Kidney epithelial cell (primary cell): ENCODE measurements at places on chromosomes 16 and 17.

DNA sequence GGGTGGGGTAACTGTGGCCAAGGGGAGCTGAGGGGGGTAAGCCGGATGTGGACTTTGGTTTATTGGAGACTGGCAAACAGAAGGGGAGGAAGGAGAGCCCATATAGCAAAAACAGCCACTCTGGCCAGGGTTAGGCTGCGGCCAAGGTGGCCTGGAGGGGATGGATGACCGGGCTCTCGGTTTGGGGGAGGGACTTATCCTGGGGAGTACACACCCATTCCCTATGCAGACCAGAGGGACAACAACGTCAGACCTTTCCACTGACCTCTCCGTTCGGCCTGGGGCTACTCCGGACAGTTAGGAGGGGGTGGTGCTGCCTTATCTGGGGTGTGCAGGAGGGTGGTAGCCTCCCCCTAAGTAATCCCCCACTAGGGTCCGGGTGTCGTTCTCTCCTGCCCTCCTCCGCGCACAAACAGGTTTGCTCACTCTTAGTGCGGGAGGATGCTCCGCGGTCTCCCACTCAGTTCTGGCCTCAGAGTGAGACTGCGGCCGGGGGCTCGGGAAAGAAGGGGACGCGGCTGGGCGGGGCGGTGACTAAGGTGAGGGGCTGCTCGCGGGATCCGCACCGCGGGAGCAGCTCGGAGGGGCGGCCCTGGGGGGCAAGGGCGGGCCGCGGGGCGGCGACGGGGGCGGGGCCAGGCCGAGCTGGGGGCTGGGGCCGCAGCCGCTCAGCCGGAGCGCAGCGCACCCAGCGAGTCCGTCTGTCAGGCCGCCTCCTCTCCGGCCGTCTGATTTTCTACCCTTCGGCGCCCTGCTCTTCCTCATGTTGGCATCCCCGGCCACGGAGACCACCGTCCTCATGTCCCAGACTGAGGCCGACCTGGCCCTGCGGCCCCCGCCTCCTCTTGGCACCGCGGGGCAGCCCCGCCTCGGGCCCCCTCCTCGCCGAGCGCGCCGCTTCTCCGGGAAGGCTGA, at the start of gene WNK4:
Gene WNK4 (plus strand): TSS at position 675 of the 915 bp plus-strand sequence. CDS start 89 bp downstream, at position 764.
- DNase-seq = no peak

DNA sequence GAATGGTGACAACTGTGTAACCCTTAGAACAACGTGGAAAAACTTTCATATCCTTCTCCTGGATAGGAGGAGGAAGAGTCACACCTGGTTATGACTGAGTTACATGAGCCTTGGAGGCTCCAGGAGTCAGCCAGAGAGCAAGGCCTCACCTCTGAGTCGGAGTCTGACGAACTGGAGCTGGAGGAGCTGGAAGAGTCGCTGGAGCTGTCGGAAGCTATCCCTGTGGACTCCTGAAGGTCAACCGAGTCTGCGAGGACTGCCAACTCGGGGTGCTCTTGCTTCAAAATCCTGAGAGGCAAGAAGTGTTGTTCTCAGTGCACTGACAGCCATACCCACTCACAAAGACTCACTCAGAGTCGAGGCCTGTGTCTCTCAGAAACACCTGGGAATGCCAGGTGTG, 6.2 kb downstream of the JMJD6 start:
- no peak for DNase-seq

GRCh38 chr16:88805887-88806393, 2.4 kb downstream of the CDT1 start:
- DNase-seq = no peak

DNA sequence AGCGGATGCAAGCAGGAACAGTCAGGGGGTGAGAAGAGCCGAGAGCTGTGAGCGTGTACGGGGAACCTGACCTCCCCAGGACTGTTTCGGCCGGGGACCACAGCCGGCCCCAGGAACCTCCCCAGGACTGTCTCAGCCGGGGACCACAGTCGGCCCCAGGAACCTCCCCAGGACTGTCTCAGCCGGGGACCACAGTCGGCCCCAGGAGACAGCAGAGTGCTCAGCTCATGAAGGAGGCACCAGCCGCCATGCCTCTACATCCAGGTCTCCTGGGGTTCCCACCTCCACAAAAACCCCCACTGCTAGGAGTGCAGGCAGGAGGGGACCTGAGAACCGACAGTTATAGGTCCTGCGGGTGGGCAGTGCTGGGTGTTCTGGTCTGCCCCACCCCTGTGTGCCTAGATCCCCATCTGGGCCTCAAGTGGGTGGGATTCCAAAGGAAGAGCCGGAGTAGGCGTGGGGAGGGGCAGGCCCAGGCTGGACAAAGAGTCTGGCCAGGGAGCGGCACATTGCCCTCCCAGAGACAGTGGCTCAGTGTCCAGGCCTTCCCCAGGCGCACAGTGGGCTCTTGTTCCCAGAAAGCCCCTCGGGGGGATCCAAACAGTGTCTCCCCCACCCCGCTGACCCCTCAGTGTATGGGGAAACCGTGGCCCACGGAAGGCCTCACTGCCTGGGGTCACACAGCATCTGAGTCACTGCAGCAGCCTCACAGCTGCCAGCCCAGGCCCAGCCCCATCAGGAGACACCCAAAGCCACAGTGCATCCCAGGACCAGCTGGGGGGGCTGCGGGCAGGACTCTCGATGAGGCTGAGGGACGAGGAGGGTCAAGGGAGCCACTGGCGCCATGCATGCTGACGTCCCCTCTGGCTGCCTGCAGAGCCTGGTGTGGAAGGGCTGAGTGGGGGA, 4.3 kb downstream of the RHBDF1 start:
- no peak for DNase-seq

DNA sequence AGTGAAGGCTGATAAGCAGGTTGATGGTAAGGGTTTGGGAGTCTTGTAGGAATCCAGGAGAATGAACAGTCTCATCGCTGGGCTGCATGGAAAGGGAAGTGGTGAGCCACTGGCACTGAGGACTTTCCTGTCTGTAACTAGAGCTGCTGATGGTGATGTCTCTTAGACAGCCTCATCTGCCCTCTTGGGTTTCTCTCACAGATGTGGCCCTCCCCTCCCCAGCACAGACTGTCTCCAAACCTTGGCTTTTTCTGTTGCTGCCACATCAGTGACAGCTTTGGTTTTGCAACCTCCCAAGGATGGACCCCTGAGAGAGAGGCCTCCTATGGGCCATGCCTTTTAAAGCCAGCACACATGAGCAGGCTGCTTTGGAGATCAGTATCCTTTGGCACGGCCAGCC, 16.9 kb downstream of the PLCG2 start:
- DNase-seq = no peak

DNA sequence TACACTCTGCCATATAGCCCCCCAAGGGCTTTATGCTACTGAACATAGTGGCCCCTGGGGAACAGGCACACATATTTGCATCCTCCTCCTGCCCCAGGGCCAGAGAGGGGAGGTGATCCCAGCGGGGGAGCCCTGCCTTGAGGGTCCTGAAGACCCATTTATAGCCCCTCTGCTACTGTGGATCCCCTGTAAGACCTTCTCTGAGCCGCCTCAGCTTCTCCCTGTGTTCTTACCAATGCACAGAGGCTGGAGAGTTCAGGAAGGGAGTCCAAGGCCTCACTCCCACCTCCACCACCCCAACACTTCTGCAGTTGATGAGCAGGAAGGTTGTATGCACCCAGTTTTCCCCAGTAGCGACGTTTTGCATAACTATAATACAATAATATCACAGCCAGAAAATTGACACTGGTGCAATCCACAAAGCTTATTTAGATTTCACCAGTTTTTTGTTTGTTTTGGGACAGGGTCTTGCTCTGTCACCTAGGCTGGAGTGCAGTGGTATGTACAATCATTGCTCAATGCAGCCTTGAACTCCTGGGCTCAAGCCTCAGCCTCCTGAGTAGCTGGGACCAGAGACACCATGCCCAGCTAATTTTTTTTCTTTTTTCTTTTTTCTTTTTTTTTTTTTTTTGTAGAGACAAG, 1.3 kb upstream of the FAM83G start:
- DNase-seq = no peak

DNA sequence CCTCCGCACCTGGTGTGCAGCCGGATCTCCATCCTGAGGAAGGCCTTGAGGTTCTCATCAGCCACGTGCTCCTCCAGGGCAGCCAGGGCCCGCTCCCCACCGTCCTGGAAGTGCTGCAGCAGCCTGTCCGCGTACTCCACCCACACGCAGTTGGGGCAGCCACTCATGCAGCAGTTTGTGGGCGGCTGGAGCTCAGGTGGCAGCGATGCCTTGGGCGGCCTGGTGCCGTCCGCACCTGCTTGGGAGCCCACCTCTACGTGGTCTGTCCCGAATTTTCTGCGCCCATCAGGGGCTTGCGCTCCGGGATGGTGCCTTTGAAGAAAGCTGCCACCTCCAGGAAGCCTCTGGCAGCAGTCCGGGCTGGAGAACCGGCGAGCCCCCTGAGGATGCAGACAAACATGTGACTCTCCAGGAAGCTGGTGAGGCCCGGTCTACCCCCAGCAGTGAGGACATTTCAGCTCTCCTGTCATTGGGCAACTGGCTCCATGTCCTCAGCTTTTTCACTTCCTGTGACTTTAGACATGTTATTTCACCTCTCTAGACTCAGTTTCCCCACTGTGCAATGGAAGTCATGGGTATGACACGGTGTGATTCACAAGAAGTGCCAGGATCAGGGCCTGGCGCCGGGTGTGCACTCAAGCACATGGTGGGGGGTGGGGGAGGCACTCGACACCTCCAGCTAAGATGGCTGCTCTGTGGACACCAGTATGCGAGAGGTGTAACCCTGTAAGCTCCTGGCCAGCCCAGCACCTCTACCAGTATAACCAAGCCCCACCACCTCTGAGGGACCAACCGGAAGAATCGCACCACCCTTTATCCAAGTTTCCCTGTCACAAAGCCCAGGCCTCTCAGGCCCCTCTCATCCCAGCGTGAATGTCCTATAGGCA, 957 bp downstream of the OXLD1 start:
- DNase-seq = no peak

GRCh38 chr17:17726458-17727060, 45.3 kb downstream of the RAI1 start:
- no peak for DNase-seq

GRCh38 chr17:34378664-34379101, 15.7 kb upstream of the CCL1 start:
- no peak for DNase-seq

DNA sequence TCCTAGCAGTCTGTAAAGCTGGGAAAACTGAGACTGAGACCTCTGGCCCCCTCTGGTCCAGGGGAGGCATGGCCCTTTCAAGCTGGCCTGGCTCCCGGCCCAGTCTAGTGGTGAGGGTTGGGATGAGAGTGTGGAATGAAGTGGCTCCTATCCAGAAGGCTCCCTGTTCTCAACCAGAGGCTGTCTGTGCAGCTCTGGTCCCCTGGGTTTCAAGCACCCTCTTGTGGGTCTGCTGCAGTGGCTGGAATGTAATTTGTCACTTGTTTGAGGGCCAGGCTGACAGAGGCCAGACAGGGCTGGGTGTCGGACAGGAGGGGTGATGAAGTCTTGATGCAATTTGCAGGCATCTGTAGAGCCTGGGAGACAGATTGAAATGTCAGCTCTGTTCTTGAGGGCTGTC, 22.1 kb upstream of the PHF12 start:
- no peak for DNase-seq

DNA sequence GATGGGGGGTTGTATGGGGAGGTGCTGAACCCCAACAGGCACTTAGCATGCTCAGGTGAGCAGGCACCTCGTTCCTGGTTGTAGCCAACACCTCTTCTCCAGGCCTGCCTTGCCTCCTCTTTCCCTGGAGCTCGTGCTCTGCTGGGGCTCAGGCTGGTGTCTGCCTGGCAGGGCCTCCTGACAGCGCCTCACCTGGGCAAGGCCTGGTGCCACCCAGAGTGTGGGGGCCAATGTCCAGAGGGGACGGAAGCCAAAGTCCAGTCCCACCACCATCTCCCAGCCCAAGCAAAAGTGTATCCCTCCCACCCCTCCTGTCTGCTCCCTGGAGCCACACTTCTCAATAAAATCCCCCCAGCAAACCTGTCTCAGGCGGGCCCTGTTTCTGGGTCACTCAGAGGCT, 304.2 kb upstream of the TNRC6C start:
- DNase-seq = no peak

DNA sequence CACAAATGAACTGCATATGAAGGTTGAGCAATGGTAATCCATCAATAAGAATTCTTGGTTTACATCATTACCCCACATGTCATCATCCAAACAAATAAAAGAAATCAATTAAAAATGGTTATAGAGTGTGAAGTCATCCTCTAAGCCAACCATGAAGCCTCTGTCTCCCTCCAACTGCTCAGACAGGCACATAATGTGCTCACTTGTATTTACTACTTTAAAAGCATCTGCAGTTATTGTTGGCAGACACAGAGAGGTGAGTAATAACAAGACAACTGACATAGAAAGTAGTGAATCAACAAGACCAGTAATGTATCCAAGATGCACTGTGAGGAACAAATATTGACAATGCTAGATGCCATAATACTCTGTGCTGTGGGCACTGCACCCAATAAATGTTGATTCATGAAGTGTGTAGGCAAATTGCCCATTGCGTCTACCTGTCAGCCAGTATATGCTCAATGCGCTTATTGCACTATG, 20.0 kb downstream of the ADAMTS18 start:
- no peak for DNase-seq

DNA sequence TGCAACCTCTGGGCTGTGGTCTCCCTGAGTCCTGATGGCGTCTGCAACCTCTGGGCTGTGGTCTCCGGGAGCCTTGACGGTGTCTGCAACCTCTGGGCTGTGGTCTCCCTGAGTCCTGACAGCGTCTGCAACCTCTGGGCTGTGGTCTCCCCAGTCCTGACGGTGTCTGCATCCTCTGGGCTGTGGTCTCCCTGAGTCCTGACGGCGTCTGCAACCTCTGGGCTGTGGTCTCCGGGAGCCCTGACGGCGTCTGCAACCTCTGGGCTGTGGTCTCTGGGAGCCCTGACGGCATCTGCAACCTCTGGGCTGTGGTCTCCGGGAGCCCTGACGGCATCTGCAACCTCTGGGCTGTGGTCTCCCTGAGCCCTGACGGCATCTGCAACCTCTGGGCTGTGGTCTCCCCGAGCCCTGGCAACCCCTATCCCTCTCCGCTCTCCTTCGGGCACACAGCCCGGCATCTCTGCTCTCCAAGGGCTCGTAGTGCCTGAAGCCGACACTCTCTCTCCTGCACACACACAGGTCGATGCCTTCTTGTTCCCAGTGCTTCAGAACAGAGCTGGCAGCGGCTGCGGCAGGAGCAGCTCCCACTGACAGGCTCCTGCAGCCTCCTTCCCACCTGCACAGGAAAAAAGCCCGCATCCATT, 45.6 kb downstream of the METRNL start:
- DNase-seq = no peak
